ENCODE measurements at places on chromosomes 2 and 18. TPM values are rescaled to one million over a fixed set of nuclear protein-coding genes. Genes with fewer than 3 reads are reported as not detected.

The PDCL3 gene
- total RNA-seq: 27.6 TPM

The KCNG2 gene
- total RNA-seq: not detected

The TMEM214 gene
- total RNA-seq: 31.4 TPM

The CAPN13 gene
- not detected for total RNA-seq

- DNase-seq: no peak
Observed at GRCh38 chr2:31204783-31205182, 12.5 kb downstream of the CAPN14 start.

GRCh38 chr2:145864501-145864900, 1344.6 kb upstream of the ZEB2 start:
- no peak for DNase-seq

- DNase-seq: no peak
Observed at GRCh38 chr2:173817582-173817981, 147.6 kb downstream of the SP3 start.

DNA sequence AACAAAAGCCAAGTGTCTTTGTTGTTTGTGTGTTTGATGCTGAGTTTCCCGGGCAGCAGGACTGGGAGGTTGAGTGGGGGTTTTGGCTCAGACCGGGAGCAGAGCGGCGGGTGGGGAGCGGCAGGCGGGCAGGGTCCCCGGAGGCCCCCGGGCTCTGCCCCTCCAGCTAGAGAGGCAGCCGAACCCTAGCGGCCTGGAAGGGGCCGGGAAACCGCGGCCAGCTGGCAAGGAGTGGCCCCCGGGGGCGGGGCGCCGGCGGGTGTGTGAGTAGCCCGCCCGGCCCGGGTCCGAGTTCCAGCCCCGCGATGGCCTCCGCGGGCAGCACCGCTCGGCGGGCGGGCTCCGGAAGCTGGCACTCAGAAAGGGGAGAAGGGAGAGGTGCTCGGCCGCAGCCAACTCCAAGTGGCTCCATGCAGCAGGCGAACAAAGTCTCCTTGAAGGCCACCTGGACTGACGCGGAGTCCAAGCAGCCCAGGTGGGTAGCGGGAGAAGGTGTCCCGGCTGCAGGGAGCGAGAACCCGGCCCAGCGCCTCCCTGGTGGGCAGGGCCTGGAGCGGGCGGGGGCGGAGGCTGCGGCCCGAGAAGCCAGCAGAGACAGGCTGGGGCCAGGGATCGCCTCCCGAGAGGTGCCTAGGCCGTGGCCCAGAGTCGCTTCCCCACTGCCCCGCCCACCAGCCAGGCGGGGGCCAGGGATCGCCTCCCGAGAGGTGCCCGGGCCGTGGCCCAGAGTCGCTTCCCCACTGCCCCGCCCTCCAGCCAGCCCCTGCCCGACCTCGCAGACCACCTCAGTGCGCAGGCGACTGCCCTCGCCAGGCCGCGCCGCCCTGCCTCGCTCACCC, at the start of gene ANKRD53:
ANKRD53 (plus strand) TSS at position 290 of the 839 bp plus-strand sequence; CDS start at position 306, 16 bp downstream.
- peak; percentile 53 for DNase-seq

- DNase-seq: no peak
Observed at GRCh38 chr2:17544256-17544655, 3.8 kb downstream of the VSNL1 start.

- DNase-seq: no peak
Observed at GRCh38 chr2:234533626-234534025, 36.7 kb upstream of the ARL4C start.

DNA sequence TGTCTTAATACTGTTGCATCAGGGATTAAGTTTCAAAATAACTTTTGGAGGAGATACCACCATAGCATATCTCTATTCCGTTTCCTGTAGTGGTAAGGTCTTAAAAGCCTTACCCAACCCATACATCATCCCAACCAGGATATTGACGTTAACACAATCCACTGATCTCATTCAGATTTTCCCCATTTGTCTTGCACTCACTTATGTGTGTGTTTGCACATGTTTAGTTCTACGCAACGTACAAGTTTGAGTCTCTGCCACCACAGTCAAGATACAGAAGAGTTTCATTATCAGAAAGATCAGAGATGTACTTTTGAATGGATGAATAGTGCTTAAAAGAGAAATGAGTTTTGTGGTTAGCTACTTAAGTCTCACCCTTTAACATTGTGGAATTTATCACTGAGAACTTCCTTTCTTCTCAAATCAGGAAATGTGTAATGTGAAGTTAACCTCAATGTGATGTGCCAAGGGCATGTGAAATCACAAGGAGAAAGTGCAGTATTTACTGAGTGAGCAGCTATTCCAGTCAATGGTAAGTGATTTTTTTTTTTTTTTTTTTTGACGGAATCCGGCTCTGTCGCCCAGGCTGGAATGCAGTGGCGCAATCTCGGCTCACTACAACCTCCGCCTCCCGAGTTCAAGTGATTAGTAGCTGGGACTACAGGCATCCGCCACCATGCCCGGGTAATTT, 69.2 kb upstream of the EPHA4 start:
- DNase-seq: no peak

GRCh38 chr18:10081492-10081891, 167.7 kb downstream of the VAPA start:
- DNase-seq: no peak

The ACOXL gene
- not detected for total RNA-seq

- DNase-seq: no peak
Observed at GRCh38 chr2:134193006-134193405, 60.9 kb upstream of the MGAT5 start.
